ENCODE measurements at places on chromosomes 2 and 18.
A peak's percentile ranks its signal among the peaks of the same experiment; 100 is the strongest.

DNA sequence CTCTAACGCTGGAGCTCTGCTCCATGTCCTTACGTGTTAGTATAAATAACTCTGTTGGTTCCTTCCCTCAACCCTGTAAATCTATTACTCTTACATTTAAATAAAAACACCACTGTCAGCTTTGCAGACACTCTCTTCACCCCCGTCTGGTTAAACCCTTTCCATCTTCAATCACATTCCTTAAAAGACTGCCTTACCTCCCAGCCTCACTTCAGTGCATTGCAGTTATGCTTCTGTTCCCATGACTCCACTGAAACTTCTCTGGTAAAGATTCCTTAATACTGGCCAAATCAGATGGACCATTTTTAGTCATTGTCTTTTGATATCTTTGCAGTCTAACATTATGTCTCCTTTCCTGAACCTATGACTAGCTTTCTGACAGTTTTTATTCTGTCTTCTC is 61.7 kb downstream of the EML4 start:
- DNase-seq, result no peak

GRCh38 chr18:24014062-24014985 is at the start of gene TTC39C:
TTC39C (plus strand) TSS chr18:24014754; CDS start chr18:24014872, 118 bp downstream.
- peak; percentile 83 for DNase-seq

DNA sequence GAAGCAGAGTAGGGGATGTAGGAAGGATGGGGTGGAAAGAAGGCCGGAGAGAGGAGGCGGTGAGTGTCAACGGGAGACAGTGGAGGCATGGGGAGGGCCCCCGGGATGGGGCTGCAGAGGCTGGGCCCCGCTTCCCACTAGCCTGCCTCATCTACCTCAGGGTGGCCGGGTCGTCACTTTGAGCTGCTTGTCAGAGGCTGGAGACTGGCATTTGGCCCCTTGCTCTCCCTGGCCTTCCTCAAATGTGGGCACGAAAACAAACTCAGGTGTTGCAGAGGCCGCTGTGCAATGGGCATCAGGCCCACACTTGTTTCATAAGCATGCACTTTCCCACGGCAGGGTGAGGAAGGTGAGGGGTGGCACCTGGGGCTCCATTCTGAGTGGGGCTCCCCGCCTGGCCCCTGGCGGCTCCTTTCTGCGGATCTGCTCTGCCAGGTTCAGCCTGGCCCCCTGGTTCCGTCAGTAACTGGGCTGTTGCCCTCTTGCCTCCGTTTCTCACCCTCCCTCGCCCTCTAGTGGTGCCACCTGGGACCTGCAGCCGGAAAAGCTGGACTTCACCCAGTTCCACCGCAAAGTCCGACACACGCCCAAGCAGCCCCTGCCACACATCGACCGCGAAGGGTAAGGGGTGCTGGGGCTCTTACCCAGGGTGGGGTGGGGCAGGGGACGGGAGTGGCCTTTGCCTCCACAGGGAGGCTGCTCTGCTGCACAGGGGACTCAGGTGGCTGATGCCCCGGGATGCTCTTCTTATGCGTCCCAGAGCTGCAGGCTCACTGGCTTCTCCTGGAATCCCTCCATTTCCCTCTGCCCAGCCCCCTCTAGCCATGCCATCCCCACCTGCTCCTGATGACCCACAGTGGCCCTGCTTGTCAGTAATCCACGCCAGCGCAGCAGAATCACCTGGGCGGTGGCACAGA is 125.4 kb downstream of the CTIF start:
- DNase-seq, result peak; percentile 54

- no peak for DNase-seq
Measured at GRCh38 chr2:235521844-235522243, 28.0 kb downstream of the AGAP1 start.

- DNase-seq, result no peak
Measured at GRCh38 chr18:75529394-75529793, 101.9 kb upstream of the SMIM21 start.

- DNase-seq, result no peak
Measured at GRCh38 chr2:23091900-23092299, 293.1 kb upstream of the KLHL29 start.
